Stimulated activated CD4-positive, alpha-beta T cell treated with anti-CD3 and anti-CD28 coated beads, Interleukin-1b, Interleukin-23, amount 100 ng/mL, for 4 hours (primary cell): ENCODE measurements at places on chromosomes 6 and 20.

DNA sequence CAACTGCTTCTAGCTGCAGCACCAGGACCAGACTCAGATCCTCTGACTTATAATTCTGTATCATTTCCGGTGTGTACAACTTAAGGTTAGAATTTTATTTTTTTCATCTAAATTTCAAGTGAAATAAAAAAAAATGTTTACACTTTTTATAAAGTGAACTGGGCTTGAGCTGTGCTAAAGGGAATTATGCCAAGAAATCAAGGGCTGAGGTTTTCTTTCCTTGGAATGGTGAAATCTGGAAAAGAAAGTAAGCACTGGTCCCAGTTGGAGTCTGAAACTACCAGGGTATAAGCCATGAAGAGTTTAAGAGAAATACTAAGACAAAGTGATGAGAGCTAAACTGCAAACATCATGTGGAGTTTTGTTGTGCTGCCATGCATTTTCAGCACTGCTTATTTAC is 21.7 kb upstream of the FYN start:
- no peak for DNase-seq

- no peak for DNase-seq
Observed at GRCh38 chr6:30979141-30979540, 4.4 kb upstream of the MUC21 start.

- DNase-seq, result no peak
Observed at GRCh38 chr6:167888098-167888497, 61.4 kb downstream of the AFDN start.

- no peak for DNase-seq
Observed at GRCh38 chr6:89611666-89612065, 26.9 kb downstream of the LYRM2 start.

DNA sequence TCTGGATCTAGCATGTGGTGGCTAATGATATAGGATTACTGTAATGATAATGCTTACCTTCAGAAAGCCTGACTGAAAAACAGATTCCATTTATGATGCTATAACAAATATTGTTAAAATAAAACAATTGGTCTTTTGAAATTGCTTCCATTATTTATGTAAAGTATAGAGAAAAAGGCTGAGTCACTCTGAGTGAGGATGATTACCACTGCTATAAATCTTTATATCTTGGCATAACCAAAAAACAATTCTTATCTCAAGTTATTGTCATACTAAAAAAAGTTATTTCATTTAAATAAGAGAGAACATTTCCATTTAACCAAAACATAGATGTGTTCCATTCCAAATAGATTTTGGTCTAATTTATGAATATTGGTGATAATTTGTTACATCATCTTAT is 53.0 kb upstream of the DST start:
- DNase-seq, result no peak

GRCh38 chr20:46111028-46111835 is 6.9 kb upstream of the CD40 start:
- no peak for DNase-seq

DNA sequence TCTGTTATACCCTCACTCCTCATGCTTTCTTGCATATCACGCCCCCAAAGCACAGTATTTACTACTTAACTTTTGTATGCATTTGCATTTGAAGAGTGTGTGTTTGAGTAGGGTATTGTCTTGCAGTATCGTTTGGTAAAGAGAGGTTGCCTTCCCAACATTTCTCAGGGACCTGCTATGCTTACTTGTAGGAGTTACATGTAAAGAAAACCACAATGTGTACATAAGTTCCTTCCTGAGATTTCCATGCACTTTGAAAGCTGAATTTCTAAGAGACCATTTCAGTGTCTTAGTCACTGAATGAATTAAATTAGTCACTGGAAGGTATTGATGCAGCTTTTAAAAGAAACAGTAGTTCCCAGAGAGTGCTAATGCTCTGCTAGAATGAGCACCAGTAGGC is 159.3 kb upstream of the LAMA2 start:
- DNase-seq, result no peak

GRCh38 chr6:33933101-33933500 is 129.3 kb upstream of the MLN start:
- no peak for DNase-seq

GRCh38 chr6:109626311-109626710 is 64.7 kb downstream of the AK9 start:
- no peak for DNase-seq

GRCh38 chr6:20467437-20467836 is 65.8 kb downstream of the E2F3 start:
- DNase-seq, result no peak

DNA sequence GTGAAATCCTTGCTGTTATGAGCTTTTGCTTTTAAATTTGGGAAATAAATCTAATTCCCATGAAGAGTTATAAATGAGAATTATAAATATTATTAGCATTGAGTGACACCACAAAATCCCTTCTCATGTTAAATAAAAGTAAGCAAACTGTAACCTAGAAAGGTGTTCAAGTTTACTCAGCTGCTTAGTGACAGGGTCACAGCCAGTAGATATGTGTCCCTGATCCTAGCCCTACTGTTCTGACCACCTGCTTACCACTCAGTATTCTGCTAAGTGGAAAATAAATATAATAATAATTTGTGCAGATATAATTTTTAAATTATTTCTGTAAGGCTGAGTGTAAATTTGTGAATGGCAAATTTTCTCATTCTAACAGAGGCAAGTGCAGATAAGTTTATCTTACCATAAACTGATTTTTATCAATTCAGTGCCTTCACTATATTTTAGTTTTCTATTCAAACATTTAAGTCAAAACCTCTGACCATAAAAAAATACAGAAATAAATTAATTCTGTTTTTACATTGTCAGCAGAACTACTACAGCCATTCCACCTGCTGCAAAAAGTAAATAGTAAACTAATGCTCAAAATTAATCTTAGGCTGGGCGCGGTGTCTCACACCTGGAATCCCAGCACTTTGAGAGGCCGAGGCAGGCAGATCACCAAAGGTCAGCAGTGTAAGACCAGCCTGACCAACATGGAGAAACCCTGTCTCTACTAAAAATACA is 118.2 kb downstream of the TENT5A start:
- DNase-seq, result no peak

GRCh38 chr6:74597266-74597665 is 608.6 kb downstream of the COL12A1 start:
- DNase-seq, result no peak

DNA sequence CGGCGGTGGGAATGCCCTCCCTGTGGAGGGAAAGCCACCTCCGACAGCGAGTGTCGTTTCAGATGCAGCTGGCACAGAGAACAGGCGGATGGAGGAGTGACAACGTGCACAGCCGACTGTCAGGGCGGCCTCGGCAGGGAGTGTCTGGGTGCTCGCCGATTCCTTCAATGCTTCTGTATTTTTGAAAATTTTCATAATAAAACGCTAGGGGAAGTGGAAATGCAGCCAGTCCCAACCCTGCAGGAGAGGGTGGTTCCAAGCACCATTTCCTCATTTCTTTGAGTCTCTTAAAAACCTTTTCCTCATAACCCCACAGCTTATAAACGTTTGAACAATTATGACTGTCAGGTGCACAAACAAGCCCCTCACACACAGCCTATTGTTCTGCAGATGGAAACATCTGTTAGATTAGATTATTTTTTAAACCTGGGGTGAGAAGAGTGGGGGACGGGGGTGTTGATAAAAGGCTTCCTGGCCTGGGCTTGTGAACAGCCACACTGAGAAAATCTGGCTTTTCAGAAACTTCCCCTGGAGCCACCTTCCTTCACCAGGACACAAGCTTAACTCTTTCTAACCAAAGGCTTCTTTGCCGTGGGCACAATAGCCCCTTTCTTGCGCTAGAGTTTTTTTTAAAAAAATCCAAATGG is 228.9 kb downstream of the ANKRD60 start:
- DNase-seq, result no peak

DNA sequence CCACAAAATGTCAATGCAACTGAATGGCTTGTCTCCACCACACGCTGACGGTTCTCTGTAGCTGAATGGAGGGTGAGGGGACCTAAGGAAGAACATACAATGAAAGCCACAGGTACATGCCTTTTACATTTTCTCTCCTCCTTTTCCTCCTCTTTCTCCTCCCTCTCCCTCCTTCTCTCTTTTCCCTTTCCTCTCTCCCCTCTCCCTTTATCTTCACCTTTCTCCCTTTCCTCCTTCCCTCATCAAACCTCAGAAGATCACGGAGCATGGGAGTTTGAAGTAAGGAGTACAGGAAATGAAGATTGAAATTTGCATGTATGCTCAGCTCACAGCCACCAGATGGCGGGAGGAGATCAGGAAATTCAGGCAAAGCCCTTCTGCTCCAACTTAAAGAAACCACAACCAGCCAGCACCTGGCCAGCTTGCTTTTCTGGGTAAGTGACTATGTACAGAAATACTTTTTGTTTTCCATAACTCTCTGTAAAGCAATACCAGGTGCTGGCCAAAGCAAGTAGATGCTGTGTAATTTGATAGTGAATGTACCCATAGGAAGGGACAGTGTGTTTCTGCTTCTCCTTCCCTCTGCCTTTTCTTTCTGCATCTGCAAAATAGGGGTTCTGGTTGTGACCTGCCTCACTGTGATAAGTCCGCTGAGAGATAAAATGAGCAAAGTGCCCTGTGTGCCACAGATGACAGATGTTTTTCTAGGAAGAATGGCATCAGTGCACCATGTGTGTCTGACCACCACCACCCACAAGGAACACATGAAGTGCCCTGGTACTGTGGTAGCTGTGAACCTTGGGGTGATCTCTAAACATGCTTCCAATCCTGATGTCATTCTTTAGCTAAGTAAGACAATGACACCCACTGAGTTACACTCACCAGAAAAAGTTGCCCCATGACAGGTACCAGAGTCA is 18.6 kb upstream of the FOXO3 start:
- DNase-seq, result peak; percentile 55

GRCh38 chr6:144131248-144131709 is 19.0 kb upstream of the STX11 start:
- no peak for DNase-seq

- DNase-seq, result no peak
Observed at GRCh38 chr20:22001886-22002285, 296.4 kb downstream of the PAX1 start.

GRCh38 chr6:100612094-100612493 is 147.4 kb upstream of the SIM1 start:
- no peak for DNase-seq

GRCh38 chr6:42424906-42425474 is 26.7 kb downstream of the TRERF1 start:
- no peak for DNase-seq

GRCh38 chr6:149234051-149234962 is 83.2 kb upstream of the TAB2 start:
- no peak for DNase-seq

DNA sequence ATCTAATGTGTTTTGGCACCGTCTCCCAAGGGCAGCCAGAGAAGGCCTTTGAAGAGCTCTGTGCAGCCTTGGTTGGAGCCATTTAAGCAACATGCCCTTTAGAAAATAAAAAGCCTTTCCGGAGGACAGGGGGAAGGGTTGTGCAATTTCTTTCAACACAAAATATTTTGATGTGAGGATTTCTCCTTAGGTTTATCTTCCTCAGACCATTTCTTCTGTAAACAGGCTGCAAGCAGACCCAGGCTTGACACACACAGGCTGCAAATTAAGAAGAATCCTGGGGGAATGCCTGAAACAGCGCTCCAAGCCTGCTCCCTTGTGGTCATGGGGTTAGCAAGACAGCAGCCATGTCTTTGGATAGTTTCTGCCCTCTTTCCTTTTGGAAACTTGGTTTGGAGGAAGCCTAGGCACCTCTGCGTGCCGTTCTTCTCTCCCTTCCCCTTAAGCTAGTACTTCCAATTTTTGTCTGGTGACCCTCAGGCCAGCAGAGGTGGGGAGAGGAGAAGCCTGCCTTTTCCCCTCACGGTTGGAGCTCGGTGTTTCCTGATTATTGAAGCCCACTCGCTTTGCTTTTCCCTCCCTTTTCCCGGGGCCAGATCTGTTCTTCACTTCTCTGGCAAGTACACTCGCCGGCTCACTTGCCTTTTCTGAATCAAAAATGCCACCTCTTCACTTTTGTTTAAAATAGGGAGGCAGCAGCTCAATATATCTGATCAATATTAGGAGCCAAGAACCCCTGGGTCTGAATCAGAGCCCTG is 39.6 kb upstream of the NOX3 start:
- no peak for DNase-seq

- DNase-seq, result no peak
Observed at GRCh38 chr6:156164701-156165452, 612.3 kb upstream of the ARID1B start.
